HFFc6 (cell line): ENCODE measurements at places on chromosomes 6 and 20. TPM values are rescaled to one million over a fixed set of nuclear protein-coding genes. Genes with fewer than 3 reads are reported as not detected.
A peak's percentile ranks its signal among the peaks of the same experiment; 100 is the strongest.

DNA sequence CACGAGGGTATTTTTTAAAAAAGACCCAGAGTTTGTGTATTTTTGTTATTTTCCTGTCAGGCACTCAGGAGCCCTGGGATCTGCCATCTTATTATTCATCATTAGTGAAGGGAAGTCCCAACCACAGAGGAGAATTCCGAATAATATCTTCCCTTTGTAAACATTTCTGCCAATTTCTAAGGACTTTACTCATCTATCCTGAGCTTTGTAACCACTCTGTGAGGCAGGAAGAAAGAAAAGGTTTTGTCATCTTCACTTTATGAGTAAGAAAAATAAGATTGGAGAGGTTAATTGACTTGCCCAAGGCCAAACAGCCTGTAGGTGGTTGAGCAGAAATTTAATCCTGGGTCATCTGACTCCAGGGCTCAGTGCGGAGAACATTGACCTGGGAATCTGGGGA lies 23.0 kb upstream of the IYD start:
- H3K27me3 ChIP-seq = peaks cover 5% of the 10 kb centered on the region
- H3K4me3 ChIP-seq = no peak overlapping the region
- no peak overlapping the region for H3K27ac ChIP-seq
- peaks cover 15% of the 10 kb centered on the region; the same call in 1 of the 2 replicates for H3K4me1 ChIP-seq

- no peak for DNase-seq
- no peak overlapping the region for H3K27ac ChIP-seq
- H3K4me1 ChIP-seq = peaks cover 28% of the 10 kb centered on the region
- H3K27me3 ChIP-seq = no peaks in the 10 kb centered on the region
- no peaks in the 10 kb centered on the region for H3K36me3 ChIP-seq
These were observed 16.5 kb upstream of the DSE start for GRCh38 chr6:116354236-116354635.

- H3K36me3 ChIP-seq = peaks cover 35% of the 10 kb centered on the region
- peaks cover 72% of the 10 kb centered on the region for H3K4me1 ChIP-seq
- H3K27me3 ChIP-seq = no peaks in the 10 kb centered on the region; the same call in 1 of the 2 replicates
- peak overlapping the region; percentile 63 for H3K27ac ChIP-seq
- peak overlapping the region; percentile 84 for H3K4me3 ChIP-seq
- DNase-seq = peak; percentile 54
These were observed 6.3 kb downstream of the TNFAIP3 start for GRCh38 chr6:137873273-137873762.

- H3K27me3 ChIP-seq = no peaks in the 10 kb centered on the region; the same call in 1 of the 2 replicates
- no peak overlapping the region for H3K4me3 ChIP-seq
- H3K36me3 ChIP-seq = peaks cover 5% of the 10 kb centered on the region
These were observed 80.8 kb upstream of the MPC1 start for GRCh38 chr6:166463359-166464067.

- H3K4me3 ChIP-seq = no peak overlapping the region
- H3K27ac ChIP-seq = no peak overlapping the region
- no peaks in the 10 kb centered on the region for H3K36me3 ChIP-seq
- DNase-seq = peak; percentile 14
- no peaks in the 10 kb centered on the region for H3K27me3 ChIP-seq
These were observed 678.8 kb upstream of the MARCKS start for GRCh38 chr6:113178349-113178748.

DNA sequence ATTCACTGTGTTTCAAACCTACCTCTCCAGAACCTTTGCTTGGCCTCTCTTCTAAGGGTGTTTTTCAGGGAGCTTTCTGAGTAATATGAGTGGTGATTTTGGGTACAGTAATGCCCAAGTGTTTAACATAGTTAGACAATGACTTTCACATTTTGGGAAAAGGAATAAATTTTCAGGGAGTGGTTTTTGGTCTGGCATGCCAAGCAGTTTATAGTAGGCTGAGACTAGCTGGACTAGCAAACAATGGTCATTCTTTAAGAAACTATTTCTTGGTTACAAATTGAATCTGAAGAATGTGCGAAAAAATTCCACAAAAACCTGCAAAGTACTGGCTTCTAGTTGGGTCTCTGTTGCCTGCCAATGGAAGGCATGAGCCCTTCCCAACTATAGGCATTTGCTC lies 15.4 kb downstream of the FNDC1 start:
- peaks cover 7% of the 10 kb centered on the region for H3K4me1 ChIP-seq
- H3K27ac ChIP-seq = no peak overlapping the region
- peak; percentile 48 for DNase-seq
- H3K4me3 ChIP-seq = no peak overlapping the region
- H3K36me3 ChIP-seq = no peaks in the 10 kb centered on the region

GRCh38 chr20:8449123-8449522 lies 317.1 kb downstream of the PLCB1 start:
- peaks cover 28% of the 10 kb centered on the region for H3K4me1 ChIP-seq
- H3K4me3 ChIP-seq = no peak overlapping the region
- H3K36me3 ChIP-seq = no peaks in the 10 kb centered on the region
- H3K27me3 ChIP-seq = no peaks in the 10 kb centered on the region
- DNase-seq = peak; percentile 16

- DNase-seq = no peak
- peaks cover 14% of the 10 kb centered on the region for H3K27me3 ChIP-seq
- H3K4me3 ChIP-seq = no peak overlapping the region
- H3K4me1 ChIP-seq = no peaks in the 10 kb centered on the region
- H3K36me3 ChIP-seq = no peaks in the 10 kb centered on the region
- H3K27ac ChIP-seq = no peak overlapping the region
These were observed 5.3 kb downstream of the ANKRD6 start for GRCh38 chr6:89438248-89438647.

DNA sequence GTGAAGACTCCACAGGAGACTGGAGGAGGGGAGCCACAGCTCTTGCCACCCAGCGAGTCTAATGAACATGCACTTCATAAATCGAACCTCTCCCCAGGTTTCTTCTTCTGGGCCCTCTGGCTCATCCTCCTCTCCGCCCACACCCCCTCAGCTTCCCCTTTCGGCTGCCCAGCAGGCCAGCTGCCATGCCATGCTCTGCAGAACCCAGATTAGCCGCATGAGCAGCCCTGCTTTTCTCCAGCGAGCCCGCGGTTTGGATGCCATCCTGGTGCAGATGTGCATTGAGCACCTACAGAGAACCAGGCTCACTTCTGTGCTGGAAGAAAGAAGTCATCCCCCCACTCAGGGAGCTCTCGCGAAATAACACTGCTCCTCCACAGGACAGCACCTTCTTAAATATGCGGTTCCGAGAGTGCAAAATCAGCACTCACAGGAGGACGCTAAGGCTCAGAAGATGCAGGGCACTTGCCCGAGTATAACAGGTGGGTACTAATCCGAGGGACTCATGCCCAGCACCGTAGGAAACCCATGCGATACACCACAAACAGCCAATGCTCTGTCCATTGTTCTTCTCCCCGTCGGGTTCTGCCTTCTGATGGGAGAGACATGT lies 143.0 kb upstream of the THBS2 start:
- DNase-seq = no peak
- no peaks in the 10 kb centered on the region for H3K36me3 ChIP-seq
- peaks cover 15% of the 10 kb centered on the region for H3K4me1 ChIP-seq

POPDC3 gene
- total RNA-seq = 13.4 to 23.3 TPM (median 15.1 TPM) in 3 replicates

NDUFAF5 gene
- 16.8 to 18.8 TPM (median 17.7 TPM) in 3 replicates for total RNA-seq

KHDC1 gene
- 4.1 and 6.2 TPM in 2 replicates for total RNA-seq

GNAS-AS1 gene
- total RNA-seq = 1.0 to 1.4 TPM (median 1.3 TPM) in 3 replicates

STMN3 gene
- total RNA-seq = 0.77 to 3.2 TPM (median 2.7 TPM) in 3 replicates
